Neural progenitor cell (in vitro differentiated cells): ENCODE measurements at places on chromosomes 16 and 17. TPM values are rescaled to one million over a fixed set of nuclear protein-coding genes. Genes with fewer than 3 reads are reported as not detected.

GRCh38 chr16:57061084-57061905, 31.1 kb upstream of the CPNE2 start:
- DNase-seq = no peak

DNA sequence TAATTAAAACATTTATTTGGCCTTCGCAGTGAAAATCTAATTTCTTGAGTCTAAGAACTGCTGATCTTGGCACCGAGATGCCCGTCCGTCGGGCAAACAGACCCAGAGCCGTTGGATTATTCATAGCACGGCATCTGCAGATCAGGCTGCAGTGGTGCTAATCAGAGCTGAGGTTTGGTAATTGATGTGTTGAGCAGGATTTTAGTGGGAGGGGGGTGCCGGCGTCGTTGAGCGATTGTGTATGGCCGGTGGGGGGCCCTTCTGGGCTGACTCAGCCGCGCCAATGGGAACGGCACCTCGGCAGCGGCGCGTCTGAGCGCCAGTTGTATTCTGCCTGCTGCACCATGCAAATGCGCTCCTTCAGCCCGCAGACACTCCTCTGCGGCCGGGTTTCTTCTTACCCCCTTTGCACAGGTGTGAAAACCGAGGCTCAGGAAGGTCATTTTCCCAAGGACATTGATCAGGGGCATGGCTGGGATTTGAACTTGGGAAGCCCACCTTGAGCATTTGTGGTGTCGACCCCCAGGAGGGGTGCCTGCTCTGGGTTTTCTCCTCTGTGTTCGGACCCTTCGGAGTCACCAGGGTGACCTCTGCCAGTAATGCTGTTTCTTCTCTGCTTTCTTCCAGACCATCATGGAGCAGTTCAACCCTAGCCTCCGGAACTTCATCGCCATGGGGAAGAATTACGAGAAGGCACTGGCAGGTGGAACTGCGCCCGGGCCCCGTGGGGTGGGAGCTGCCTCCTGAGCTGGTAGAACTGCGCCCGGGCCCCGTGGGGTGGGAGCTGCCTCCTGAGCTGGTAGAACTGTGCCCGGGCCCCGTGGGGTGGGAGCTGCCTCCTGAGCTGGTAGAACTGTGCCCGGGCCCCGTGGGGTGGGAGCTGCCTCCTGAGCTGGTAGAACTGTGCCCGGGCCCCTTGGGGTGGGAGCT, 18.4 kb downstream of the BAIAP2 start:
- DNase-seq = no peak

- DNase-seq = no peak
These were observed 16.0 kb upstream of the CCL17 start for GRCh38 chr16:57388359-57389086.

DNA sequence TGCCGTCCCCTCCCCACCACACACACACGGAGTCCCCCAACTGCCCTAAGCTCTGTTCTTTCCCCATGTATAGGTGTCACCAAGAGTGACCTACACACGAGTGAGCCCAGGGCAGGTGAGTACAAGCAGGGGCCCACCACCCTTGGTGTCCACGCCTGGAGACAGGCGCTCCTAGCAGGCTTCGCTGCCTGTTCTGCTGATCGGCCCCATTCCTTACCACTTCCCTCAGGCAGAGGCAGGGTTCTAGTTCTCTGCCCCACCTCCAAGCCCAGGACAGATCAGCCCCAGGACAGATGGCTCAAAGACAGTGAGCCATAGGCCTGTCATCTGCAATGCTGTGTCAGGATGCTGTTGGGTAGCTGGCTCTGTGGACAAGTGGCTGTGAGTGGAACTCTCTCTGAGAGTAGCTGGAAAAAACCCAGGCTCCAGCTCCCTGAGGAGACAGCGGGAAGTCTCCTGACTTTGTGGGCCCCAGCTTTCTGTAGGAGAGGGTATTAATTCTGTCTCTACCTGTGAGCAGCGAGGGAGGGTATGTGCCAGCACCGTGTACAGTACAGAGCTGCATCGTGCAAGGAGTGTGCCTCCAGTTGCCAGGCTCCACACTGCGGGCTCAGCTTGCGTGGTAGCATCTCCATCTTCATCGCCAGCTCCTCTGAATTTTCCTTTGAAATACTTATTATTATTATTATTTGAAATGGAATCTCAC, 897 bp downstream of the TP53I13 start:
- DNase-seq = peak; percentile 15

GRCh38 chr17:29376667-29377270, 13.4 kb upstream of the TAOK1 start:
- DNase-seq = peak; percentile 81

DNA sequence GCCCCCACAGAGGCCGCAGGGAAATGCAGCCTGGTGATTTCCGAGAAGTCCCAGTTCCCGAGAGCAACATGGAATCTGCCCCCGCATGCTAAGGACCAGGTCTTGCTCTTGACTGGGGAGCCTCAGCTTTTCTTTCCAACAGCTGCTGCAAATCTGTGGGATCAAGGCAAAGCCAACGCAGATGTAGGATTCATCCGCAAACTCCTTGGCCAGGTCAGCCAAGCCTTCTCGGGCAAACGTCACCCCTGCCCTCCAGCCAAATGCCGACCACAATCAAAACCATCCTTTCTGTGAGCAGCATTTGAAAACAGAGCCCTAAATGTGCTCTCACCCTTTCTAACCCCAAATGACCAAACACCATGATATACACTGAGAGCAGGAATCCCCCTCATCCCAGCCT, 54.0 kb downstream of the MRM3 start:
- DNase-seq = no peak

DNA sequence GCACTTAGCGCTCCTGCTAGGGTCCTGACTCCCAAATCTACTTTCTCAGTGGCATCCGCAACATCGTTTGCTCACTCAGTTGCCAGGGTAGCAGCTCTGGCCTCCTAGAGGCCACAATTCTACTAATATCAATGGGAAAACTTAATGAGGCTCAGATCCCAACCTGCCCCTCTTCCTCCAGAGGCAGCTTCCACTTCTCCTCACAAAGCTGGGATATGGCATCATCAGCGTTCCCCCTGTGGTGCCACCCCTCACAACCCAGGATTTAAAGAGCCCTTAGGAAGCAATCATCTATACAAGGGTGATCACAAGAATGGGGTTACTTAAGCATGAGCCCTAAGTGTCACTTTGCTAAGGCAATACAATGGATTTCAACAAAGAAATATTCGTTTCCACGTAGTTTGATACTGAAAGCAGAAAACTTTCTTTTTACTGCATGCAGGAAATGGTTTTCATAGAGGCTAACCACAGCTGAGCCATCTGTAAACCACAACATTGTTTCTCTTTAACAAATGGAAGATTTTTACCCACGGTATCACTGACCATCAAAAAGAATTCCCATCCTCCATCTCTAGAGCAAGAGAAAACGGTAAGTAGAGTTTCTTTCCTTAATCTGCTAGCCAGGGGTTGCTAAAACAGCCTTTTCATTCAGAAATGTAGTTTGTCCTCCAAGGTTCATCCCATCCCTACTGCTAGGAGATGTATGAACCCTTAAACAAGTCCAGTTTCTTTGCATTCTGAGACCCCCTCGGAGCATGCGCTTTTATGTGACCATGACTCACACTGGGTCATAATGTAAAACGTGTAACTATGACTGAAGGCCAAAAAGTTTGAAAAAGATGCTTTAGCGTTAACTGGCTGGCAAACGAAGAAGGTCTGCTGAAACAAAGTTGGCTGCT, 68.3 kb upstream of the BCAR1 start:
- no peak for DNase-seq

- DNase-seq = no peak
These were observed 3.6 kb upstream of the ANKFY1 start for GRCh38 chr17:4267402-4267801.

DNA sequence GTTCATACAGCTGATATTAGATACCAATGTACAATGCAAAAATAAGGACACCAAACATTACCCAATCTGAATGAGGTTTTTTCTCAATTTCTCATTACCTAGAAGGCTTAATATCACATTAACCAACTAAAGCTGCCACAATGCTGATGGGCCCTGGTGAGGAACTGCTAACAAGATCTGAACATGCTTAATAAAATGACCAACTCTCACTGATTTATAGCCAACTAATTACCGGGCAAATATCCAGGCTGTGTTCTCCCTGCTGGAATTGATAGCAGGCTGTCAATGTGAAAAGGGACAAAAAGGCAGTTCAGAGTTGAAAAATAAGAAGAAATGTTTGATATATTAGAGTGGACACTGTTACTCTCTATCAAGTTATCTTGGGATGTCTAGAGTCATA, 124.6 kb downstream of the TOX3 start:
- no peak for DNase-seq

GRCh38 chr17:79952901-79953300, 82.8 kb downstream of the TBC1D16 start:
- DNase-seq = no peak

GRCh38 chr17:82214012-82214628, 1.5 kb upstream of the CCDC57 start:
- no peak for DNase-seq

The OXLD1 gene
- 11.9 and 51.4 TPM in 2 replicates for total RNA-seq

The MAPK8IP3 gene
- total RNA-seq = 28.5 and 71.3 TPM in 2 replicates

DNA sequence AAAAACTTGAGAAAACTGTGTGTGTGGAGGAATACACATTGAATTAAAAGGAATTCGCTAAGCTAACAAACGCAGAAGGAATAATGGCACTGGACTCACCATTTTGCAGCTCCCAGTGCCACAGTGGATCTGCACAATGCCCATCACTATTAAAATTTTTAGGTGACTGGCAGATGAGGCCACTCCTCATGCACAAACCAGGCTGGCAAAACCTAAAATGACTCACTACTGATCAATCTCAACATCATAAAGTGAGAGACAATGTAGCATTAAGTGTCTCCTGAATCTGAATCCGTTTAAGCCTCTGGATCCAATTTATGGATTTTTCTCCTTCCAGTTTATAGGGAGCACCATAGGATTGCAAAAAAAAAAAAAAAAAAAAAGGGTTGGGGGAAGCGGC, 20.6 kb downstream of the MYH10 start:
- DNase-seq = no peak

DNA sequence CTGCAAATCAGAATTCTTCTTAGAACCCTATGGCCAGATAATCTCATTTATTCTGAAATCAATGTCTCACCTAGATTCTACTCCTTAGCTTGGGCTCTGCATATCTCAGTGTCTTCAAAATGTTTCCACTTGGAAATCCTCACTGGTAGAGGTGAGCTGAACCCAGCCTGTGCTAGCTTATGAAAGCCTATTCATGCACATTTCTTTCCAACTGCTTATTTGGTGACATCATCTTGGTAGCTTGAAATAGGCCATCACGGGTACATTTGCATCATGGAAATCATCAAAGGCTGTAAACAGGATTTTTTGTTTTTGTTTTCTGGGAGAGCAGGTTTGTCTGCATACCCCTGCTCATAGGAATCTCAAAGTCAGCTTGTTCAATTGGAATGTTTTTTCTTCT, 130.8 kb downstream of the KCNJ18 start:
- no peak for DNase-seq

The PRRT2 gene
- 23.5 and 71.4 TPM in 2 replicates for total RNA-seq

The PMM2 gene
- 12.5 and 22.2 TPM in 2 replicates for total RNA-seq

The TERF2IP gene
- 26.4 and 34.9 TPM in 2 replicates for total RNA-seq

The CES4A gene
- 0.22 and 1.8 TPM in 2 replicates for total RNA-seq

DNA sequence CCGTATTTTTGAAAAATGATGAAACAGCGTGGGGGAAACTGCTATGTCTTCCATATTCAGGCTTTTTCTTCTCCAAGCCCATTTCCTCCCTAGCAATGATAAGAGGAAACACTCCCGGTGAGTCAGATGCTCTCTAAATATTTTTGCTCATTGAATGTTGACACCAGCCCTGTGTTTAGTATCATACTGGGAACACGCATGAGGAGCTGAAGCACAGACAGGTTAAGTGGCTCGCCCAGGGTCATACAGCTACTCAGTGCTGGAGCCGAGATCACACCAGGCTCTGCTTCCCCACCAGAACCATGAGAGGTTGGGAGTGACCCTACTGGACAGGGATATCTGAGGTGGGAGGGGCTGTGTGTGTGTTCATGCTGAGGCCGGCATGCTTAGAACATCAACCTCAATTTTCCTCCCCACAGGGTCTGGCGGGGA, 37.8 kb upstream of the ADGRG1 start:
- no peak for DNase-seq

DNA sequence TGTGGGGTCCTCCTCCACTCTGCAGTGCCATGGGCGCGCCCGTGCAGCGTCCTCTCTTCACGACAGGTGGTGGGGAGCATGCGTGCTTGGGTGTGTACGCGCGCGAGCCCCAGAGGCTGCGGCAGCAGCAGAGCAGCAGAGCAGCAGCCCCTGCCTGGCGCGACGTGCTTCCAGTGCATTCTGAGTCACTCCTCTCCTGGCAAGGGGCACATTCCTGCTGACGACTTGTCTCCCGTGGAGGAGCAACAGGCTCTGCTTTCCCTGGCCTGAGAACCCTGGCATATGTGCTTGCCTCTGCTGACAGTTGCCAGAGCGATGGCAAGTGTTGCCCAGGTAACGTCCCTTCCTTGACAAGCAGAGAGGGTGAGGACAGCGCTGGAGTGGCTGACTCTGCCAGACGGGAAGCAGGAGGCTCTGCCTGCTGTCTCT, 133.8 kb upstream of the PLCG2 start:
- peak; percentile 37 for DNase-seq

DNA sequence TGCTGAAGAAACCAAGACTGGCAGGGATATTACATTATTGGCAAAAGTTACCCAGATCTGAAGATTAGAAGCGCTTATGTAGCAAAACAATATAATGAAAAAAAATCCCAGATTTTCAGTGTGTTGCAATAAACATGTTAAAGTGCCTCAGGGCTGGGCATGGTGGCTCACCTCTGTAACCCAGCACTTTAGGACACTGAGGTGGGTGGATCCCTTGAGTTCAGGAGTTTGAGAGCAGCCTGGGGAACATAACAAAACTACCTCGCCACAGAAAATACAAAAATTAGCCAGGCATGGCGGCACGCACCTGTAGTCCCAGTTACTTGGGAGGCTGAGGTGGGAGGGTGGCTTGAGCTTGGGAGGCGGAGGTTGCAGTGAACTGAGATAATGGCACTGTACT, 6.8 kb downstream of the ZNF207 start:
- DNase-seq = no peak

The NUPR1 gene
- total RNA-seq = 0.03 TPM in 1 of 2 replicates, not detected in the other

DNA sequence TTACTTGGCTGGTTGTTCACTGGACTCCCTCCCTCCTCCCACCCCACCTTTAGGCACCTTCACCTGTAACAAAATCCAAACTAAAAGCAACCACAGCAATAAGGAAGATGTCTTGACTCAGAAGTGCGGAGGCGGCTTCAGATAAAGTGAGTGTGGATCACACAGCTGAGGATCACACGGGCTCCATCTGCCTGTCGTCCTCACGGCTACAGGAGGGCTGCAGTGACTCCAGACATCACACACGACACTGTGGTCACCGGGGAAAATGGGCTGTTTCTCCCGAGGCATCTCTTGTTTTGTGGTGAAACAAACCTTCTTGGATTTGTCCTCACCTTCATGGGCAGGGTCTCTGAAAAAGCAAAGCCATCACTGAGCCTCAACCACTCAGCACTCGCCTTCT, 7.9 kb upstream of the ACSF3 start:
- DNase-seq = no peak

The SCNN1G gene
- not detected in 2 replicates for total RNA-seq

DNA sequence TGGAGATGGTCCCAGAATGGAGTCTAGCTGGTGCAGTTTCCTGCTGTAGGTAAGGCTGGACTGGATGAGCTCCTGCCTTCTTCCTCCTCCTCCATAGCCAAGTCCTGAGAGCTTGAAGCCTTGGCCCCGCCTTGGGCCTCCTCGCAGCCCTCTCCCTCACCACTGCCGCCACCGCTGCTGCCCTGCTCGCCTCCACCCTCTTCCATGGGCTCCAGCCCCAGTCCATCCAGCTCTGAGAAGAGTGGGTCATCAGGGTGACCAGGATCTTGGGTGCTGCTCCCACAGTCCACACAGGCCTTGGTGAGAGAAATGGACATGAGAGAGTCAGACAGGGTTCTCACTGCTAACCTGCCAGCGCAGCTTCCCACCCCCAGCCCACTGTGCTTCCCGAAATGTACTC, 11.2 kb downstream of the PER1 start:
- DNase-seq = no peak

GRCh38 chr17:30520436-30520835, 43.2 kb downstream of the GOSR1 start:
- no peak for DNase-seq
